ENCODE measurements at places on chromosomes 1 and 21. TPM values are rescaled to one million over a fixed set of nuclear protein-coding genes. Genes with fewer than 3 reads are reported as not detected.

GRCh38 chr1:239516579-239516978 lies 130.2 kb downstream of the CHRM3 start:
- H3K4me3 ChIP-seq, result no peak overlapping the region
- H3K27ac ChIP-seq, result no peak overlapping the region
- H3K27me3 ChIP-seq, result no peaks in the 10 kb centered on the region

Gene ROR1
- not detected for total RNA-seq

GRCh38 chr1:9555942-9556341 lies 16.7 kb downstream of the SLC25A33 start:
- H3K27ac ChIP-seq, result no peak overlapping the region
- H3K36me3 ChIP-seq, result peaks cover 19% of the 10 kb centered on the region
- peaks cover 7% of the 10 kb centered on the region for H3K4me1 ChIP-seq
- H3K27me3 ChIP-seq, result no peaks in the 10 kb centered on the region
- no peak for DNase-seq

Gene ARMH1
- total RNA-seq, result 24.8 TPM

Gene LRRIQ3
- total RNA-seq, result 0.44 TPM

GRCh38 chr1:172909606-172910326 lies 141.0 kb downstream of the TNFSF18 start:
- H3K4me3 ChIP-seq, result no peak overlapping the region
- DNase-seq, result no peak
- no peaks in the 10 kb centered on the region for H3K36me3 ChIP-seq

Gene KRTAP19-3
- total RNA-seq, result not detected

Gene CENPL
- total RNA-seq, result 10.2 TPM

DNA sequence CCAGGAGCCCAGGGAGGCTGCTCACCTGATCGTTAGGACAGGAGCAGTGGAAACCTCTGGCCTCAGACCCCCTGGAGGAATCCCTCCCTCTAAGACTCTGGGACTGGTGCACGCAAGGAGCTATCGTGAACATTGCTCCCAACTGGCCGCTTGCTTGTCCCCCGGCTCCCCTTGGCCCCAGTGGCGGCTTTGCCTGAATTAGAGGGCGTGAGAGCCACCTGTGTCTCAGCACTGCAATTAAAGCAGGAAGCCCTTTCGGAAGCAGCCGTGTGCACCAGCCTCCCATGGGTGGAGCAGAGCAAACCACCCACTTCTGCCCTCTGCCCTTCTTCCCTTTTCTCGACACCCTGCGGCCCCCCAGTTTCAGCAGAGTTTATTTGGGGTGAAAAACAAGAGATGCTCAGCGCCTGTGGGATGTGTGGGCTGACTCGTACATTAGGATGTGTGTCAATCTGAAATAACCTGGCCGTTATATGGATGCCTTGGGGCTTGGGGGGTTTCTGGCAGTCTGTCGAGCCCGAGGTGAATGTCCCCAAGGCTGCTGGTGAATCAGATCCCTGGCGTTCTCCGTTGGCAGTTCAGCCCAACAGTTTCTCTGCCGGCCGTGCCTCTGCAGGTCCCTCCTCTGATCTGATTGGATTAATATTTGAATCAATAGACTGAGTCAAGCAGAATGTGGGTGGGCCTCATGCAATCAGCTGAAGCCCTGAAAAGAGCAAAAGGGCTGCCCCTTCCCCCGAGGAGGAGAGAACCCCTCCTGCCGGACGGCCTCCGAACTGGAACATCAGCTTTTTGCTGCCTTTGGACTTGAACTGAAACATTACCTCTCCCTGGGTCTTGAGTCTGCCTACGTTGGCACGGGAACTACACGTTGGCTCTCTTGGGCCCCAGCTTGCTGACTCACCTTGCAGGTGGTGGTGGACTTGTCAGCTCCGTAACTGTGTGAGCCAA lies 7.3 kb upstream of the UMODL1 start:
- H3K4me3 ChIP-seq, result peak overlapping the region; percentile 86
- peak overlapping the region; percentile 93 for H3K27ac ChIP-seq
- H3K36me3 ChIP-seq, result no peaks in the 10 kb centered on the region
- peaks cover 49% of the 10 kb centered on the region for H3K4me1 ChIP-seq

GRCh38 chr1:40983286-40983685 lies 3.8 kb downstream of the CTPS1 start:
- peaks cover 40% of the 10 kb centered on the region for H3K36me3 ChIP-seq
- no peaks in the 10 kb centered on the region for H3K27me3 ChIP-seq
- H3K4me1 ChIP-seq, result peaks cover 23% of the 10 kb centered on the region
- H3K27ac ChIP-seq, result no peak overlapping the region
- DNase-seq, result no peak

DNA sequence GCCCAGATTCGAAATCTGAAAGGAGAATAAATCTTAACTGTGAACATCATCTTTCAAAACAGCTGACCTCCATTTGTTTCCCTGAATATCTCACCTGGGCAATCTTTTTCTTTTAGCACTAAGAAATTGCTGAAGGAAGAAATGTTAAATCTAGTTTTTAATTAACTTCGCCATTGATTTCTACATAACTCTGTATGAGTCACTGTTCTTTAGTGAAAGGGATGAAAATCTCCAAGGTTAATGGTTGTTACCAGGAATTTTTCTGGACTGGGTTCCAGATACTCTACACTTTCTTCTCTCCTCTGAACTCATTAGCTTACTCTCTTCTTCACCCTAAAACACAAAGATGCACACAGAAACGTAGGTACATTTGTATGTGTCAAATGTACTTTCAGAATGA lies 235.7 kb downstream of the BACH1 start:
- H3K36me3 ChIP-seq, result no peaks in the 10 kb centered on the region
- DNase-seq, result no peak
- H3K27ac ChIP-seq, result no peak overlapping the region
- no peaks in the 10 kb centered on the region for H3K27me3 ChIP-seq
- H3K4me3 ChIP-seq, result no peak overlapping the region

Gene SERPINC1
- not detected for total RNA-seq

Gene AMY1A
- total RNA-seq, result not detected

GRCh38 chr1:25818569-25818968 lies 1.2 kb upstream of the MTFR1L start:
- no peak overlapping the region for H3K27ac ChIP-seq
- H3K4me3 ChIP-seq, result no peak overlapping the region
- no peaks in the 10 kb centered on the region for H3K27me3 ChIP-seq
- H3K36me3 ChIP-seq, result no peaks in the 10 kb centered on the region

Gene TBX19
- 3.8 TPM for total RNA-seq

Gene MYOG
- not detected for total RNA-seq

GRCh38 chr1:2850502-2850901 lies 49.0 kb upstream of the TTC34 start:
- no peaks in the 10 kb centered on the region for H3K36me3 ChIP-seq
- no peak overlapping the region for H3K4me3 ChIP-seq
- DNase-seq, result no peak
- no peaks in the 10 kb centered on the region for H3K4me1 ChIP-seq

DNA sequence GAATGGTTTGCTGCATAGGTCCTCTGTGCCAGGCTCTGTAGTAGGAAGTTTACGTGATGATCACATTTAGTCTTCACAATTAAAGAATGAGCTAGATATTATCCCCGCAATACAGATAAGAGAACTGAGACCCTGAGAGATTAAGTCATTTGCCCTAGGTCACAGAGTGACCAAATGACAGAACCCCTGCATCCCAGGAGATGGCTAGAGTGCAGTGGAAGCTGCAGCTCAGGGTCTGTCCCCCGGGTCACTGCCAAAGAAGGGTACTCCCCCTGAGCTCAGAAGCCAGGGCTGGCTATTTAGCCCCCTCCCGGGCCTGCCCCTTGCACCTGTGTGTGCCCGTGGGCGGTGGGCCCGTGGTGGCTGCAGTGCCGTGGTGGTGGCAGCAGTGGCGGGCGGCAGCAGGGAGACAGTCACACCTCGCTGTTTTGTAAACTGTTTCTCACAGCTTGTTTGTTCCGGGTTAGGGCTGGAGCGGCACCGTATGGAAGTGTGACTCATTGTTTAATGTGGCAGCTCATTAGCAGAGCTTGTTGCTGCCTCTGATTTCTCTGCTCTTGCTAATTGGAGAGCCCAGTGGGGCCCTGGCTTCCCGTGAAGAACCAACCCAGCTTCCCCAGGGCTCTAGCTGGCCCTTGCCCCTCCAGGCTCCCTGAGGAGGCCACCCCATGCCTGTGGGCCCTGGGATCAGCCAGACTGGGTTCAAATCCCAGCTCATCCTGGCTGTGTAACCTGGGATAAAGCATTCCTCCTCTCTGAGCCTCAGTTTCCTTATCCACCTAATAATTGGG lies 19.3 kb upstream of the FOXO6 start:
- no peaks in the 10 kb centered on the region for H3K4me1 ChIP-seq
- peaks cover 8% of the 10 kb centered on the region for H3K27me3 ChIP-seq
- no peak for DNase-seq
- no peak overlapping the region for H3K4me3 ChIP-seq

Gene CELA2B
- total RNA-seq, result not detected

DNA sequence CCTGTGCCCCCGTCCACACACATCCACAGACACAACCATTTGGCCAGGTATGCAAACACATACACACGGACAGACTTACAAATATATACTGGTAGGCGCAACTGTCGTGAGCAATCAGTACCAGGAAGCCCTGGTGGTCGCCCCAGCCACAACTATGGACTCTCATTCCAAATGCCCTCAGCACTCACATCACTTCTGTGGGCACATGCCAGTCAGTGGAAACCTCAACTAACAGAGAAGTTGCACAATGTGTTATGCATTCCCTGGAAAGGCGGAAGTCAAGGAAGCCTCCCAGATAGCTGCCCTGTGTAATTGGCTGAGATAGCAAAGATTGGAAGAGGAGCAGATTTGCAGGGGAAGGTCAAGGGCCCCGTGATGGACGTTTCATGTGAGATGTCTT lies 1.4 kb upstream of the HEYL start:
- H3K27me3 ChIP-seq, result peaks cover 9% of the 10 kb centered on the region
- no peak for DNase-seq
- H3K4me1 ChIP-seq, result peaks cover 8% of the 10 kb centered on the region
- H3K36me3 ChIP-seq, result no peaks in the 10 kb centered on the region

DNA sequence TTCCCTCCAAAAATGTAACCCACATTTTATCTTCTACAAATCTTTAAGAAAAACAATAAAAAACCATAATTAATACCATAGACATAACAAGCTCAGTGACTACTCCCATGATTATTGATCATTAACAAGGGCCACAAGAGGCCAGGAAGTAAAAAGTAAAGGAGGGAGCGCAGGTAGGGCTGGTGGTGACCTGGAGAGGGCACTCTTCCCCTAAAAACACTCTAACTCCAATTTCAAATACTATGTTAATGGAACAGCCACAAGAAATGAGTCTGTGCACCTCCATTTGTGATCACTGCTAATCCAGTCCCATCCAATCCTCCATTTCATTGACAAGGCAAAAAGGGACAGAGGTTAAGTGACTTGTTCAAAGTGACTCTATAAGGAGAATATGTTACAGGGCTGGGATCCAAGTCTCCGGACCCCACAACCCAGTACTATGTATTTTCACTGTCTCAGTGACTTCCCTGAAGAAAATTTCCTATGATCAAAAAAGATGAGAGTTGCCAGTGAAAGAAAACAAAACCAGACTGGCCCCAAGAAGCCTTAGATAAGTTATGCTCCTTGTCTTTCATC lies 41.2 kb upstream of the CFAP298 start:
- DNase-seq, result peak; percentile 64
- H3K27ac ChIP-seq, result no peak overlapping the region
- H3K36me3 ChIP-seq, result peaks cover 46% of the 10 kb centered on the region
- H3K4me3 ChIP-seq, result no peak overlapping the region
- no peaks in the 10 kb centered on the region for H3K4me1 ChIP-seq

GRCh38 chr1:108190001-108190634 lies 10.0 kb downstream of the SLC25A24 start:
- H3K27ac ChIP-seq, result no peak overlapping the region
- no peaks in the 10 kb centered on the region for H3K27me3 ChIP-seq
- DNase-seq, result no peak
- H3K4me1 ChIP-seq, result no peaks in the 10 kb centered on the region
- H3K36me3 ChIP-seq, result peaks cover 27% of the 10 kb centered on the region

Gene FMO1
- not detected for total RNA-seq

Gene FAM72D
- total RNA-seq, result not detected

DNA sequence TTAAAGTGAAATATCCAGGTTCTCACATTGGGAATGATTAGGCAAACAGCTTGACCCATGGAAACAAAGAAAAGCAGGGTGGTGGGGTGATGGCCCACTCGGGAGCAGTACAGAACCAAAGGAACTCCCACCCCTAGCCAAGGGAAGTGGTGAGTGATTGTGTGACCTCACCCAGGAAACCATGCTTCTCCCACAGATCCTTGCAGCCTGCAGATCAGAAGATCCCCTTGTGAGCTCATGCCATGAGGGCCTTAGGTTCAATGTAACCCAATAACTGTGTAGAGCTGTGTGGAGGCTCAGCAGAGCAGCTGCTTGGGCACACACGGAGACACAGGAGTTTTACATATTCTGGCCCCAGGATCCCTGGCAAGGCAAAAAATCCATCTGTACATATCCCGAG lies 311.8 kb upstream of the DPYD start:
- H3K36me3 ChIP-seq, result no peaks in the 10 kb centered on the region
- H3K4me3 ChIP-seq, result no peak overlapping the region
- H3K27me3 ChIP-seq, result no peaks in the 10 kb centered on the region
- DNase-seq, result no peak
- no peak overlapping the region for H3K27ac ChIP-seq
- no peaks in the 10 kb centered on the region for H3K4me1 ChIP-seq

GRCh38 chr1:157580179-157580827 lies 17.6 kb downstream of the FCRL4 start:
- peaks cover 5% of the 10 kb centered on the region for H3K27me3 ChIP-seq
- H3K36me3 ChIP-seq, result no peaks in the 10 kb centered on the region
- peak; percentile 13 for DNase-seq
- no peak overlapping the region for H3K27ac ChIP-seq

DNA sequence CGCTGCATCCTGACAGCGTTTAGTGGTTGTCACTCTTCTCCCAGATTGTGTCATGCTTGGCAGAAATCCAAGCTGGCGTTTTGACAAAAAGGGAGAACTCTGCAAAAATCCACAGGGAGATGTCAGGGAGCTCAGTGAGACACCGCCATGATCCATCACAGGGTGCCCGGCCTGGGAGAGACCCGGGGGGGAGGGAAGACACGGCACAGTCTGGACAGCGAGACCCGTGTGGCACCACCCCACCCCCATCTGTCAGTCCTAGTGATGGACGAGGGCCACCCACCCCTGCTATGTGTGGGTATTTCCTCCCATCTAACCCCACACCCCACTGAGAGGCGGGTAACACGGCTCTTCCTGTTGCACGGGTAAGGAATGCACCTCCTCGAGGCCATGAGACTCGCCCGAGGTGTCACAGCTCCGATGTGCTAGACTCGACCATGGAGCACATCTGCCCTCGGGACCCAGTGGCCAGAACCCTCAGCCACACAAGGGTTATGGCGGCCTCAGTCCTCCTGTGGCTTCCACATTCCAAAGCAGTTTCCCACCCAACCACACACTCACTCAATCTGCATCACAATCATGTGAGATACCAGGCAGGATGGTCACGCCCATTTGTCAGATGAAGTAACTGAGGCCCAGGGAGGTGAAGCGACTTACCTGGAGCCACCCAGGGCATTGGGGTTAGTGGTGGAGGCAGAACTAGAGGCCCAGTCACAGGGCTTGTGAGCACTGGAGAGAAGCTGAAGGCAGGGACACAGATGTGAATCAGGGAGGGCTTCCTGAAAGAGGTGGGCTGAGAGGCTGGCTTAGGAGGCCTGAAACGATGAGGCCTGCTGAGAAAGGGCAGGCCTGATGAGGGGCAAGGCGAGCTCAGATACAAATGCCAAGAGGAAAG lies 688.5 kb downstream of the MATN1 start:
- H3K4me1 ChIP-seq, result no peaks in the 10 kb centered on the region
- no peaks in the 10 kb centered on the region for H3K36me3 ChIP-seq
- H3K27me3 ChIP-seq, result no peaks in the 10 kb centered on the region
- DNase-seq, result no peak
- no peak overlapping the region for H3K4me3 ChIP-seq

- H3K4me3 ChIP-seq, result no peak overlapping the region
- H3K4me1 ChIP-seq, result no peaks in the 10 kb centered on the region
- H3K27me3 ChIP-seq, result no peaks in the 10 kb centered on the region
- H3K36me3 ChIP-seq, result no peaks in the 10 kb centered on the region
- no peak overlapping the region for H3K27ac ChIP-seq
- no peak for DNase-seq
Measured at GRCh38 chr1:17970757-17971156, 136.8 kb upstream of the IGSF21 start.

Gene RIMKLA
- total RNA-seq, result not detected

Data from CD4-positive, CD25-positive, alpha-beta regulatory T cell (primary cell).